Adrenal gland (tissue), 19 donors: ENCODE measurements at places on chromosomes 2 and 18. TPM values are rescaled to one million over a fixed set of nuclear protein-coding genes. Genes with fewer than 3 reads are reported as not detected.

- no peak for DNase-seq
Measured at GRCh38 chr2:159708066-159708760, 4.1 kb upstream of the MARCHF7 start.

GRCh38 chr2:29755829-29756228 is 165.6 kb downstream of the ALK start:
- no peak for DNase-seq

GRCh38 chr2:212842544-212843185 is 304.1 kb upstream of the ERBB4 start:
- no peak for DNase-seq

- peak; percentile 13 for DNase-seq
Measured at GRCh38 chr2:190843890-190844699, 36.5 kb upstream of the GLS start.

DNA sequence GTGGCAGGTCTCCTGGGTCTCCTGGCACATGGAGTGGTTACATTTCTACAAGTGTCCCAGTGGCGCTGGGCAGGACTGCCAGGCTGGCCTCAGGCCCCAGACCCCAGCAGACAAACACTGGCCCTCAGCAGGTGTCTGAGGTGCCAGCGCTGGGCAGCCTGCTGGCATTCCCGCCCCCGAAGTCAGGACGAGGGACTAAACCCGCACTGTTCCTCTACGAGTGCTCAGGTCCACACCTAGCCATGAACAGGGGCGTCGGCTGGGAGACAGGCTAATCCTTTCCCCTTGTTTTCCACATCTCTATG is 12.8 kb downstream of the SNED1 start:
- peak; percentile 16 for DNase-seq

GRCh38 chr2:101827246-101827645 is 129.7 kb downstream of the MAP4K4 start:
- no peak for DNase-seq

GRCh38 chr18:50117863-50118262 is 77.1 kb downstream of the MYO5B start:
- DNase-seq, result no peak

DNA sequence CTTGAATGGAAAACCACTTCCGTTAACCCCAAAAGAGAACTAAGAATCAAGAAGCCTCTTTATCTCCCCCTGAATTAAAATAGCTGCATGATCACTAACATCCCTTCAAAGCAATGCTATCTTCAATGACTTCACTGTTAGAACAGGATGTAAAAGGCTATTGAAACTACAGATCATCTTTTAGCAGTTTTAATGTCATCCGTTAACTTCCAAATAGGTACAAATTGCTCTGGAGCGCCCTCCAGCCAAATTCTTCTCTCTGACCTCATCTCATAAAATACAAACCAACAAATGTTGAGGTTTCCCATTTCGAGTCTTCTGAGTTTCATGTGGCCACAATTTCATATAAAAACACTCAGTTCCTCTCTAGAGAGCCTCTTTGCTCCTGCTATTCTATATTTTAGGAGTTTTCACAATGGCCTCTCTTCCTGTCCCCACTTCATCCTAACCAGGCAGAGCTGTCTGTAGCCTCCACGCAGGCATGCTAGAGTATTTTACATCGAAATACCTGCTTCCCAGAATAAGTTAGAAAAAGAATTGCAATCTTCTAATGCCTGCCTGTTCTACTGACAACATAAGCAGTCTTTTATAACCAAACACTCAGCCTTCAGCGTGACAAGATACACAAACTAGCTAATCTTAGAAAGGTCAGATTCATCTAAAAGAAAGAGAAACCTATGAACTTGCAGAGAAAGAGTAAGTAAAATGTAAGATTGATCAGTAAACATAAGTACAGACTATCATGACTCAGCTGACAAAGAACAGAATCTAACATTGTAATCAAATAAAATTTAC is 37.9 kb downstream of the B4GALT6 start:
- no peak for DNase-seq

GRCh38 chr2:237869343-237870102 is 10.1 kb downstream of the RAMP1 start:
- DNase-seq, result no peak

DNA sequence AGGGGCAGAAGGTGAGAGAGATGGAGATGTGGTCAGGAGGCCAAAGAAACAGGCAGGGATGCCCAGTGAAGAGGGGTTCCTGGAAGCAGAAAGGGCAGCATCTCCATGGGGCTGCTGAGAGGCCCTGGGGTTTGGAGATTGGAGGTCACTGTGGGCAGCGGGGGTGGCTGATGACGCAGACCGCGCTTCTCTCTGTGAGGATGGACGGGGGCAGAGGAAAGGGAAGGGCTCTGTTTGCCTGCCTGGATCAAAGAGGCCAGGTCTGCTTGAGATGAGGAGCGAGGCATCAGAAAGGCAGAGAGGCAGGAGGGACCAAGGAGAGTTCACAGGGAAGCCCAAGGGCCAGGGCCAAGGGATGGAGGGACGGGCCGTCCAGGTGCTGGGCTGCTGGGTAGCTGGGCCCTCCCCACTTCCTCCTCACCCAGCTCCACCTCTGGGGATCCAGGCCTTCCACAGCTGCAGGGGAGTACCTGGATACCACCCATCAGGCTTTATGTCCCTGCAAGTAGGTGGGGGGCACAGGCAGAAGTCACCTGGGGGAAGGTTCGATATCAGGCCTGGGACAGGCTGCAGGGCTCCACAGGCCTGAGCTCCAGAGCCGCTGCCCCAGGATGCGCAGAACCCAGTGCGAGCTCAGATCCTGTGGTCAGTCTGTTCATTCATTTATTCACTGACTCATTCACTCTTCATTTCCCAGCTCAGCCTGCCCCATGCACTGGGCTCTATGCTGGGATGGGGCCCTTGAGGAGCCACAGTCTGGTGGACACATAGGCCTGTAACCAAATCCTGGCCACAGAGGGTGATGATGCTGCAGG is 30.6 kb downstream of the ADRA2B start:
- DNase-seq, result peak; percentile 29

DNA sequence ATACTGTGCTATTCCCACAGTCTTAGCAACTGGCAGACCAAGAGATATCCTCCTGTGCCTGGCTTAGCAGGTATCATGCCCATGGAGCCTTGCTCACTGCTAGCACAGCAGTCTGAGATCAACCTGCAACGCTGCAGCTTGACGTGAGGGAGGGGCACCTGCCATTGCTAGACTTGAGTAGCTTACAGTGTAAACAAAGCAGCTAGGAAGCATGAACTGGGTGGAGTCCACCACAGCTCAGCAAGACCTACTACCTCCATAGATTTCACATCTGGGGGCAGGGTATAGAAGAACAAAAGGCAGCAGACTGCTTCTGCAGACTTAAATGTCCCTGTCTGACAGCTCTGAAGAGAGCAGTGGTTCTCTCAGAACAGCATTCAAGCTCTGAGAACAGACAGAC is 74.8 kb downstream of the AKAIN1 start:
- DNase-seq, result no peak

DNA sequence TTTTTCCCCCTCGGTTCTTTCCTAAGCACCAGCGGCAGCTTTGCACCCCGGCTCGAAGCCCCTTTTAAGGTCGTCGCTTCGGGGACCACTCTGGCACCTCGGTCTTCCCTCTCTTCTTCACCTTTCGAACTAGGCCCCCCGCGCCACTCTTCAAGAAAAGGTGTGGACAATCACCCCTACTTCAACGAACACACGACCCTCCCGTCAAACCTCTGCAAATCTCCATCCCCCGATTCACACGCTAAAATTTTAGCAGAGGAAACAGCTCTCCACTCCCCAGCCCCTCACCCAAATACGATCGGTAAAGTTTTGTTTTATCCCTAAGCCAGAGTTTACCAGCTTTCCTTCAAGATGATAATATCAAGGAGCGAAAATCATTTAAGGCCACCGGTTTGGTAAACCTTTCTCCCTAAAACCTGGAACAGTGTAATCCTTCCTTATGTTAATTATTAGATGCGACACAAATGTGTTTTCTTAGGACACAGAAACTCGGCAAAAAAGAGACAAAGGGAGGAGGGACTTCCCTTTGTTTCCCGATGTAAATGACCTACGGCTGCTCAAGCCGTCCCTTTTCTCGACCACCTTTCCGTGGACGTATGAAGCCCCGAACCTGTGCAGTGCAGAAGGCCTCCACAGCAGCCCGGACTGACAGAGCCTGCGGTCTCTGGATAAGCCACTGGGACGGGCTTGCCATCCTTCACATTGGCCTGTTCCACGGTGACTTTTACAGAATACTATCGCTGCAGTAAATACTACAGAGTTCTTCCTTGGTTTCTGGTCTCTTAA is 85.2 kb downstream of the RBMS1 start:
- DNase-seq, result no peak

DNA sequence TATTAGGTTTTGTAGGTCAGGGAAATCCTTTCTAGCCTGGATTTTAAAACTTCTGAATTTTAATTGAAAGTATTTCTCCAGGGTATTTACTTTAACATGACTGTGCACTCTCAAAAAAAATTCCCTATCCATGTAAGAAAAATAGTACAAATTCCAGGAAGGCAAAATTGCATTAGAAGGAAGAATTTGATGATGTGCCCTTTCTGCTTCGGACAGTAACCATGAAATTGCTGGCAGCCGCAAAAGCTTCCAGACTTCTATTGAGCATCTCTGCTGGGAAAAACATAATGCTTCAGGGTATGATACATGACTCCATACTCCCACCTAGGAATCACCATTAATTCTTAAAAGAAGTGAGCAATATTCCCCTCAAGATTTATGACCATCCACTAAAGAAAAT is 17.2 kb upstream of the KLF7 start:
- DNase-seq, result no peak

DNA sequence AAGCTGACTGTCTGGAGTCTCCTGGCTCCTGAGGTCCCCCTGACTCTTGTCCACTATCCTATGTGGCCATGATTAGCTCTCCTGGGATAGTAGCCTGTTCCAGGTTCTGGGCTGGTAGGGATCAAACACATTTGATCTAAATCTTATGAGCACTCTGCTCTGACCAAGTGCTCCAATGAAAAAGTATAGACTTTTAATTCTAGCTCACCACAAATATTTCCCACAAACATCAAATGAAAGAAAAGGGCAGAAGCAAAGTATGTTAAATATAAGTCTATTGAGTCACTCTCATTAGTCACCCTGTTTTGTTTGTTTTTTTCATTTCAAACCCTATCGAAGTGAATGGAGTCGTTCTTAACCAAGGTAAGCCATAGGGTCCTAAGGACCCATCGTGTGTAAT is 39.7 kb upstream of the NEDD4L start:
- DNase-seq, result no peak

DNA sequence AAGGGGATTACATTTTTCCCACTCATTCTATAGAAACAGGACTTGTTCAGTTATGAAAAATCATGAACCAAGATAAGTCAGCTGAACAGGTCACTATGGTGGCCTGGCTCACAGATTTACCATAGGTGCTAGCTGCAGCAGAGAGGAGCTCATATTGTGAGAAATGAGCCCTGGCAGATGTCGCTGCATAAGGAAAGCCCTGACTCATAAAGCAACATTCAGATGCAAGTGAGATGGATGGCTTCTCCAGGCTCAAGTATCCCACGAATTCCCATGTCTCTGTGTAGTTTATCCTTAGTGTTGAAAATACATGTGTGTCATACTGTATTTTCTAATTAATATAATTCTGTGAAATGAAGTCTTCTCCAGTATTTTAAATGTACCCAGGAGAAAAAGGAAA is 115.0 kb upstream of the LHCGR start:
- DNase-seq, result no peak

GRCh38 chr2:118430510-118431164 is 342.4 kb downstream of the INSIG2 start:
- DNase-seq, result no peak

DNA sequence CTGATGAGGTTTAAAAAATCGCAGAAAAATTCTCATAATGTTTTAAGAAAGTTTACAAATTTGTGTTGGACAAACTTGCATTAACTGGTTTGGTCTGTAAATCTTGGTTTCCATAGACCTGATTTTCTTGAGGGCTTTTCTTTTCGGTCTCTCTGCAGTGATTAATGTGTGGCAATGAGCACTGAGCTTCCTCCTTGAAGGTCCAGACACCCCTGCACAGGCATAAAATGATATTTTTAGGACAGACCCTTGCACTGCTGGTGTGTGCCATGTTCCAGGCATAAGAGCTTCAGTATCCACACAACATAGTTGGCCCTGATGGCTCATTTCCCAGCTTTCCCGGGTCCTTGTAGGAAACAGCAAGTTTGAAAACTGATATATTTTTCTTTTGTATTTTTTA is 33.7 kb downstream of the MRPL33 start:
- DNase-seq, result no peak

DNA sequence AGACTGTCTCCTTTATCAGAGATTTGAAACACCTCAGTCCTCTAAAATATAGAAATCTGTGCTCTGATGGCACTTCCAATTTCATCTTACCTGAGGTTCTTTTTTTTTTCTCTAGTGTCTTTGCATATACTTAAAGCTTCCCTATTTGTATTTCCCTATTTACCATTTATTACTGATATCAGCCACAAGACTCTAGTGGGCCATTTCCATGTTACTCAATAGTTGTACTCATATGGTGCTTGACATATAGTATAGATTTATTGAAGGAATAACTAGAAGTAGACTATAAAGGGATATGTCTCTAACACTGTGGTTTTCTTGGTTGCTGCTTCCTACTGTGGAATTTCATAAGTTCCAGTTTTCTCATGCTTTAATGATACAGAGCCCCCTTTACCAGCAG is 3.0 kb downstream of the RBM45 start:
- DNase-seq, result no peak

- DNase-seq, result no peak
Measured at GRCh38 chr2:5021136-5021535, 671.0 kb upstream of the SOX11 start.

GRCh38 chr2:2152451-2152850 is 178.6 kb downstream of the MYT1L start:
- no peak for DNase-seq

DNA sequence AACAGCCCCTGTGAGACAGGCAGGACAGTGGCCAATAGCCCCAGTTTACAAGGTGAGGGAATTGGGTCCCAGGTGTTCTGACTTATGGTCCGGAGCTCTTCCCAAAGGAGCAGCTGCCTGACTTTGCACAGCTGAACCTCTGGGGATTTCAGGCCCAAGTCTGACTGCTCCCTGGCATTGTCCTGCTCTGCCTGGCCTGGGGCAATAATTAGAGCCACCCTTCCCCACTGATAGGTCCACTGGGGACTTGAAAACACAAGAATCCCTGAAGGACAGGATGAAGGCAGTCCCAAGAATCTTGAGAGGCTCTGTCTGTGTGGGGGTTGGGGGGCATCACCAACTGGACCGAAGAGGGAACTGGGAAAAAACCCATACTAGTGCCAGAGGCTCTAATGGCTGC is 3.7 kb upstream of the FEV start:
- no peak for DNase-seq

- no peak for DNase-seq
Measured at GRCh38 chr2:11753452-11753885, 7.0 kb downstream of the LPIN1 start.

Gene LIMS4
- total RNA-seq, result 5.5 TPM

Gene TIGD1
- total RNA-seq, result 4.3 TPM

Gene ALPG
- total RNA-seq, result not detected

Gene PSMA8
- not detected for total RNA-seq

Gene GAREM1
- total RNA-seq, result 23.4 TPM

Gene CDKL4
- 1.3 TPM for total RNA-seq

Gene KIF5C
- 22.2 TPM for total RNA-seq

Gene OTOS
- total RNA-seq, result not detected

Gene TFPI
- total RNA-seq, result 34.8 TPM

Gene MSGN1
- not detected for total RNA-seq

Gene RUFY4
- total RNA-seq, result 0.11 TPM
